Esophagus muscularis mucosa (tissue), 4 donors: ENCODE measurements at places on chromosomes 2 and 18. TPM values are rescaled to one million over a fixed set of nuclear protein-coding genes. Genes with fewer than 3 reads are reported as not detected.

The EPHA4 gene
- 25.9 TPM for total RNA-seq

DNA sequence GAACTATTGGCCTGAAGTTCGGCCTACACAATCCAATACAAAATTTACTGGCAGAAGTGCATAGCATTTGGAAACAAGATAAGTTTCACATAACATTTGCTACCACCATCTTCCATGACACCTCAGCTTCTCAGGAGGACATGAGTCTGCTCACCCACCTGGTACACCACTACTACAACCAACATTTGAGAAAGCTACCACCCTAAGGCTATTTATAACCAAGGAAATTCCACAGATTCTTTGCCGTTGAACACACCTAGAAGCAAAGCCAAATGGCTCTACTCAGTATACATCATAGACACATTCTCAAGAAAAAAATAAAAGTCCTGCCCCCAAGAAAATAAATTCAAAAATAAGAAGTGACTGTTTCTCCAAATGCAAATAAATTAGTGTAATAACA, 145.3 kb downstream of the SPAG16 start:
- H3K4me3 ChIP-seq: no peak overlapping the region
- H3K4me1 ChIP-seq: no peaks in the 10 kb centered on the region
- no peak overlapping the region for H3K27ac ChIP-seq
- no peak for DNase-seq

DNA sequence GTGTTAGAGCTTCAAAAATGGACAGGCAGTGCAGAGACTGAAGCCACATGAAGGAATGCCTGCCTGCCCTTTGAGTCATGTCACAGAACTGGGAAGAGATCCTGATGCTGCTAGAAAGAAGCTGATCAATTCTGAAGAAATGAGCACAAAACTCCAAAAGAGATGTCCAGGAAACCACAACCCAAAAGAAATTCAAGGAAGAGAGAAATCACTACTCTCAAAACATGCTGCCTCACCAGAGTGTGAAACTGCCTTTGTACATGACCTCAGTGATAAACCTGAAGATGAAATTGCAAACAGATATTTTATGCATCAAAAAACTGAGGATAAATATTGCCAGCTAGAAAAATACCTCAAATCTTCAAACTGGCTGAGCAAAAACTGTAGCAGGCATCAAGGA, 20.5 kb downstream of the USP40 start:
- H3K4me3 ChIP-seq: no peak overlapping the region
- no peaks in the 10 kb centered on the region for H3K27me3 ChIP-seq
- no peak overlapping the region for H3K27ac ChIP-seq

GRCh38 chr2:227921648-227922047, 50.2 kb downstream of the DAW1 start:
- H3K27ac ChIP-seq: no peak overlapping the region
- no peak for DNase-seq
- no peaks in the 10 kb centered on the region for H3K27me3 ChIP-seq
- H3K36me3 ChIP-seq: no peaks in the 10 kb centered on the region

DNA sequence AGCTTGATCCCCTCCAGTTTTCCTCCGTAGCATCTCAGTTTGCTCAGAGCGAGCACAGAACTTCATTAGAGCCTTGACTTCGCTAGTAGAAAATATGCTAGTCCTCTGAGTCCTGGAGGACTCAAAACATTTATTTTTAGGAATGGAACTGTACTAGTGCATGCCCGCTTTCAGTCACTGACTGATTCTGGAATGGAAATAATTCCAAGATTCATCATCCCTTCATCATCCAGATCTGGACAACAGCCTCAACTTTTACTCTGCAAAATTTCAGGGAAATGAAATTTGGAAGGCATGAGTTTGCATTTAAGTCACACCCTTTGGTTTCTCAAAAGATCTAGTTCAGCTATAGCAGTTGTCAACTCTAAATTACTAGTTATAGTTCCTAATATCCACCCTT, 304.6 kb downstream of the XIRP2 start:
- no peak overlapping the region for H3K27ac ChIP-seq
- no peak for DNase-seq
- no peaks in the 10 kb centered on the region for H3K36me3 ChIP-seq

- no peaks in the 10 kb centered on the region for H3K36me3 ChIP-seq
- DNase-seq: no peak
- no peaks in the 10 kb centered on the region for H3K27me3 ChIP-seq
- H3K27ac ChIP-seq: no peak overlapping the region
- no peak overlapping the region for H3K4me3 ChIP-seq
- H3K4me1 ChIP-seq: no peaks in the 10 kb centered on the region
Measured at GRCh38 chr2:214139630-214140284, 271.1 kb upstream of the VWC2L start.

GRCh38 chr2:144449028-144449406, 70.9 kb downstream of the ZEB2 start:
- no peaks in the 10 kb centered on the region for H3K36me3 ChIP-seq
- H3K4me1 ChIP-seq: peaks cover 15% of the 10 kb centered on the region
- H3K27me3 ChIP-seq: peaks cover 5% of the 10 kb centered on the region
- H3K27ac ChIP-seq: peak overlapping the region; percentile 21
- DNase-seq: no peak
- no peak overlapping the region for H3K4me3 ChIP-seq

DNA sequence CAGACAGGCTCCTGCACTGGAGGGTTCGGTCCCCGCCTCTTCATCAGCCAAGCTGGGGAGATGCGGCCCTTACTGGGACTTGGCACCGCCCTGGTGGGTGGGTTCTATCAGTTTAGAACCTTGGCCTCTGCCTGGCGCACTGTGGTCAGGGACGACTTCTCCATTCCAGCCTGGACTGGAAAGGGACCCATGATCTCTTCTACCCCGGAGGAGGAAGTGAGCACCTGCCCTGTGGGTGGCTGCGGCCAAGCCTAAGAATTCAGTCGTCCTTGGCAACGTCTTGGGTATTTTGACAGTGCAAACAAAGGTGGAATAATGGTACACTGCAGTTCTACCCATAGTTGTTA, 106.9 kb upstream of the CD302 start:
- DNase-seq: no peak
- H3K4me1 ChIP-seq: no peaks in the 10 kb centered on the region
- peaks cover 26% of the 10 kb centered on the region for H3K27me3 ChIP-seq
- peak overlapping the region; percentile 50 for H3K4me3 ChIP-seq
- H3K27ac ChIP-seq: no peak overlapping the region

The LRATD1 gene
- 11.2 TPM for total RNA-seq

DNA sequence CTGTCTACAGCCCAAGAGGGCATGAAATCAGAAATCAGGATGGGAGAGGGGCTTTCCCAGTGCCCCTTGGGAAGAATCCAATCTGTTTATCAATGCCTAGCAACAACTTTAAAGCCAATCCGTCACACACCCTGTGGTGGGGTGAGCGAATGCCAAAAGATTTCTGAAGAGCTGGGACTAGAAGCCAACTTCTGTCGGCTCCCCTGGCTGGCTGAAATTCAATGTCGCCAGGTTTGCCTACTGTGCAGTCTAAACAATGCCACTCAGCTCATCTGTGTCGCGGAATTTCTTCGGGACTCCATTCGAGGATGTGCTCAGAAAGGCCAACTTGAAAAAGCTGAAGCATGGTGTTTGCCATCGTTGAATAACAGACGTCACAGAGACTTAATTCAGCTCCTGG, 31.5 kb upstream of the NCKAP5 start:
- DNase-seq: no peak
- no peaks in the 10 kb centered on the region for H3K27me3 ChIP-seq
- H3K27ac ChIP-seq: no peak overlapping the region
- H3K4me1 ChIP-seq: peaks cover 8% of the 10 kb centered on the region
- H3K4me3 ChIP-seq: no peak overlapping the region

- peaks cover 24% of the 10 kb centered on the region for H3K4me1 ChIP-seq
- no peak overlapping the region for H3K4me3 ChIP-seq
- peaks cover 9% of the 10 kb centered on the region for H3K36me3 ChIP-seq
- DNase-seq: no peak
- no peak overlapping the region for H3K27ac ChIP-seq
- H3K27me3 ChIP-seq: no peaks in the 10 kb centered on the region
Measured at GRCh38 chr2:11250400-11251196, 93.8 kb downstream of the ROCK2 start.

GRCh38 chr2:234308813-234309195, 188.1 kb downstream of the ARL4C start:
- DNase-seq: no peak
- no peaks in the 10 kb centered on the region for H3K4me1 ChIP-seq
- H3K36me3 ChIP-seq: no peaks in the 10 kb centered on the region
- peak overlapping the region; percentile 22 for H3K27ac ChIP-seq
- no peak overlapping the region for H3K4me3 ChIP-seq

The DES gene
- 23,770 TPM for total RNA-seq
